Amniotic epithelial cell (primary cell): ENCODE measurements at places on chromosomes 4 and X.

DNA sequence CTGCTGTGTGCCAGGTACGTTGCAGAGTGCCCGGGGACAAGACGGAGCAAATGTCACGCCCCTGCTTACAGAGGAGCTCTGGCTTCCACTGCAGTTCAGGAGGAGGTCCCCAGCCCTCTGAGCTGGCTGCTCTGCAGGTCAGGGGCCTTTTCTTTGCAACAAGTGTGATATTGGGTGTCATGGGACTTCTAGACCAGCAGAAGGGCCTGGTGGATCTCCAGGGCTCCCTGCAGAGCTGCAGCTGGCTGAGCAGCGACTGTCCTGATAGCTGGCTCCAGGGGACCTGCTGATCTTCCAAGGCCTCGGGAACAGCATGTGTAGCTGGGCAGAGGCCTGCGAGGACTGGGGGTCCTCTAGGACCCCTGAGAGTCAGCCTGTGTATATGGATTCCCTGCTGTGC lies 120.4 kb downstream of the SORCS2 start:
- DNase-seq: no peak

DNA sequence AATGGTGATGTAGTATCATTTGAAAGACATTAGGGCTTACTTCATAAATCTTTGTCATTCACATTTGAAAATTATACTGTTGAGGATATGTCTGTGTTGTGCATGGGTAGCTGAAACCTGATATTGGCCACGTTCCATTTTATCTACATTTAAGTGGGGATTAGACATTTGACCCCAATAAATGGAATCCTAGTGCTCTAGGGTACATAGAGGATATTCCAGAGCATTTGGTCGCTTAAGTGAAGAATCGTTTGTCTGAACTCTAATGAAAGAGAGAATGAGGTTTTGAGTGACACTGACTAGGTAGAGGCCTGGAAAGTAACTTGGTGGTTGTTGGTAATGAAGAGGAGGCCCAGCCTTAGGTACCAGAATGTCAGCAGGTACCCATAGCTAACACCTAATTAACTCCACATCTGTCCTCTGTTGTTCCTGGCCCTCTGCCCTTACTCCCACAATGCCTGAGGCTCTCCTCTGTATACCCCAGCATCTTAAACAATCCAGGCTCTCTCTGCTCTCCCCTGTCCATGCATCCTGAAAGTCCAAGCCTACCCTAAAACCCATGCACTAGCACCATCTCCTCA lies 299.5 kb upstream of the KLF3 start:
- no peak for DNase-seq

GRCh38 chr4:102988429-102989020 lies 31.0 kb downstream of the SLC9B1 start:
- no peak for DNase-seq

DNA sequence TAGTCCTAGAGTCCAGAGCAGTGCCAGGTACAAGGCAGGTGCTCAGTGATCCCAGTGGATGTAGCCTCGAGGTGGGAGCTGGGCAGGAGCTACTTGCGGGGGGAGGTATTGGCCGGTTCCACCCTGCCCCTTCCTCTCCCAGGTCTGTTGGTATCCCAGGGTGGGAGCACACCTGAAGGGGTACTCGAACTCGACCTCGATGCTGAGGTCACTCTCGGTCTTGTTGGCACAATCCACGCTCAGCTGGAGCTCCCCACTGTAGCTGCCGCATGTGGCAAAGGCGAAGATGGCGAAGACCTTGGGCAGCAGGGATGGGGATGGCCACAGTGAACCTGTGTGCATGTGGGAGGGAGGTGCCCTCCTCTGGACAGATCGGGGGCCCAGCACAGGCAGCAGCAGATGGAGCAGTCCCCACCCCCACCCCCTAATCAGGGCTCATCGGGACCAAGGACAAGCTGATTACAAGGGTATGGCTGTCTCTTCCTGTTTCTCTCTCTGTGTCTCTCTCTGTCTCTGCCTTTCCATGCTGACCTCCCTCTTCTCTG lies 2.4 kb downstream of the SYP start:
- no peak for DNase-seq

- peak; percentile 95 for DNase-seq
Observed at GRCh38 chr4:118968005-118968404, 79.4 kb downstream of the SYNPO2 start.

- DNase-seq: no peak
Observed at GRCh38 chr4:23887173-23887572, 2.7 kb downstream of the PPARGC1A start.

- peak; percentile 44 for DNase-seq
Observed at GRCh38 chrX:30278365-30278764, 30.8 kb downstream of the NR0B1 start.

- DNase-seq: no peak
Observed at GRCh38 chr4:22237155-22237751, 278.6 kb downstream of the ADGRA3 start.

- no peak for DNase-seq
Observed at GRCh38 chr4:48585401-48585800, 95.3 kb downstream of the ZAR1 start.

DNA sequence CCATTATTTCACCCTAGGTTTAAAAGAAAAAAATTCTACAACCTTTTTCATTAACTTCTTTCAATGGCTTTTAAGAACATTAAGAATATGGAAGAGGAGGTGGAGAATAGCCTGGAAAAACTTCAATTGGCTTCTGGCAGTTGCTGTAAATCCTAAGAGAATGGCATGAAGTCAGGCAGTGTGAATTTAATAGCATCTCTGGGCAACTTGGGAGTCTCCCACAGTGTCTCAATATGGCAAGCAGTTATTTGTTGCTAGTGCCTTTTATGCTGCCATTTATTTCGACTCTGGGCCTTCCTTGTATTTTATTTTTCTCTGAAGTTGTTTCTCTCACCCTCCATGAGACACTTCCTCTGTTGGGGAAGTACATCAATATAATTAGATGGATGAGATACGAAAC lies 322.1 kb downstream of the CBLL2 start:
- DNase-seq: no peak

- no peak for DNase-seq
Observed at GRCh38 chr4:53552711-53553110, 38.6 kb downstream of the LNX1 start.

- no peak for DNase-seq
Observed at GRCh38 chr4:160947653-160948052, 1216.1 kb downstream of the FSTL5 start.

DNA sequence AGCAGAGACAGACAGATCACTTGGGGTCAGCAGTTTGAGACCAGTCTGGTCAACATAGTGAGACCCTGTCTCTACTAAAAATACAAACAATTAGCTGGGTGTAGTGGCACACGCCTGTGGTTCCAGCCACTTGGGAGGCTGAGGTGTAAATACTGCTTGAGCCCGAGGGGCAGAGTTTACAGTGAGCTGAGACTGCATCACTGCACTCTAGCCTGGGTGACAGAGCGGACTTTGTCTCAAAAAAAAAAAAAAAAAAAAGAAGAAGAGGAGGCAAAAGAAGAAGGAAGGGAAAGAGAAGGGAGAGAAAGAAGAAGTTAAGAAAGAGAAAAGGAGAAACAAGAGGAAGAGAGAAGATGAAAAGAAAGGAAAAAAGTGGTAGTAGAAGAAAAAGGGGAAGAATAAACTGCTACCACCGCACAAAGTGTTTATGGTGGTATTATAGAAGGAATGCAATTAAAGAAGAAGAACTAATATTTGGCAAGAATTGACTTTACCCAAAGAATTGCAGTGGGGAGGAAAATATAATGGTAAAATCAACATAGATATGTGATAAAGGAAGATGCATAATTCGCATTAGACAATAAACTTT lies 19.6 kb upstream of the NSUN7 start:
- DNase-seq: no peak

DNA sequence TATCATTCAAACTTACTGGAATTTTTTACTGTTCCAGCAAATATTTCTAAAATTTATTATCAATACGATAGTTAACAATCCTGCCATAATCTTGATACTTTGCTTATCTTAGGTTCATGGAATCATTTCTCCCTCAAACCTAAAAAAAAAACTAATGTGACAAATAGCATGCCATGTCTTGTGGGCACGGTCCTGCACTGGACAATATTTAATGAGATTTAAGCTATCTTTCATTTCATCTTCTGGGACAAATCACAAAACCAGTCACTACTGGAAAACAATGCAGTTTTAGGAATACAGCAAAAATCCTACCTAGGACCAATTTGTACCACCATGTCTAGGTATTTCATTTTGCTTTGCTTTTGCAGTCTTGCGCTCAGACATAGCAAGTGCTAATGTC lies 93.7 kb downstream of the FRYL start:
- no peak for DNase-seq

GRCh38 chr4:14115106-14115505 lies 487.6 kb upstream of the BOD1L1 start:
- DNase-seq: no peak

DNA sequence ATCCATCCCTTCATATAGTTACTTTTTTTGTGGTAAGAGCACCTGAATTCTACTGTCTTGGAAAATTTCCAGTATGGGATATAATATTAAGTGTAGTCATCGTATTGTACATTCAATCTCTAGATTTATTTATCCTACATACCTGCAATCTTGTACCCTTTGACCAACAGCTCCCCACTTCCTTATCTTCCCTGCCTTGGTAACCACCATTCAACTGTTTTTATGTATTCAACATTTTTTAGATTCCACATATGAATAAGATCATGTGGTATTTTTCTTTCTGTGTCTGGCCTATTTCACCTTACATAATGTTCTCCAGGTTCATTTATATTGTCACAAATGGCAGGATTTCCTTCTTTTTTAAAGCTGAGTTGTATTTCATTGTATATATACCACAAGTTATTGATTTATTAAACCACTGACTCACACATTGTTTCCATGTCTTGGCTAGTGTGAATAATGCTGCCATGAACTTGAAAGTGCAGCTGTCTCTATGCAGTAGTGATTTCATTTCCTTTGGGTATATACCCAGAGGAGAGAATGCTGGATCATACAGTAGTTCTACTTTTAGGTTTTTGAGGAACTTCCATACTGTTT lies 572.5 kb downstream of the MAGEB5 start:
- peak; percentile 51 for DNase-seq

GRCh38 chr4:89640620-89641366 lies 196.2 kb downstream of the SNCA start:
- peak; percentile 59 for DNase-seq

DNA sequence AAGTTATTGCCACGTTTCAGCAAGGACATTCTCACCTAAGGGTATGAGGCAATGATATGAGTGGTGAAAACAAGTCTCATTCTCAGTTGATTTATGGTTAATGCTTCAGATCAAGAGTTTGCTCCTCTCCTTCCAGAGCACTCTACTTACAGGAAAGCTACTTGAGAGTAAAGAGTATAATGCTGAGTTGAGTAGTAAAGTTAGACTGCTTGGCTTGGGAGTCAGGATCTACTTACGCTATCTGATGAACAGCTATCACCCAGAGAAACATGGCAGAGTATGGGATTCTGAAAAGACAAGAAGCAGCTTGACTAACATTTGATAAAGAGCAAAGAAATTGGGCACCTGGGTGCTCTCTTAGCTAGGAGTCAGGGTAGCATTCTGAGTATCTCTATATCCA lies 211.8 kb downstream of the GLUD2 start:
- no peak for DNase-seq

GRCh38 chr4:109291707-109292238 lies 10.7 kb downstream of the COL25A1 start:
- DNase-seq: no peak

- no peak for DNase-seq
Observed at GRCh38 chr4:57154191-57154590, 44.0 kb upstream of the IGFBP7 start.

DNA sequence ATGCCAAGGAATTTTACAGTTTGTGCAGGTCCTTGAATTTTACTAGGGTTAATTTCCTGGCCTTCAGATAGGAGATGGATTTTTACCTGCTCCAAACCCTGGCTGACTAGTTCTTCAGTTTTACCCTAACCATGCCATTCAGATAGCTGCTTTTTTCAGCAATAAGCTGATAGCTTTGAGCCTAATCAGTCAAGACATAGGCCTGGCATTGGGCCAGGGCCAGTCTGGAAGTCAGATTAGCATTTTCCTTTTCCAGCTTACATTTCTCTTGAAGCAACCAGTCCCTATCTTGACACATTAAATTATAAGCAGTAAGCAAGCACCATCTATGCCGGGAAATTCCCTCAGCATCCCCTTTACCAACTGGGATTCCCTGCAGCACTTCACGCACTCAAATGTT lies 177.1 kb downstream of the ADGRA3 start:
- no peak for DNase-seq

GRCh38 chr4:42167709-42168108 lies 15.3 kb upstream of the BEND4 start:
- DNase-seq: no peak

DNA sequence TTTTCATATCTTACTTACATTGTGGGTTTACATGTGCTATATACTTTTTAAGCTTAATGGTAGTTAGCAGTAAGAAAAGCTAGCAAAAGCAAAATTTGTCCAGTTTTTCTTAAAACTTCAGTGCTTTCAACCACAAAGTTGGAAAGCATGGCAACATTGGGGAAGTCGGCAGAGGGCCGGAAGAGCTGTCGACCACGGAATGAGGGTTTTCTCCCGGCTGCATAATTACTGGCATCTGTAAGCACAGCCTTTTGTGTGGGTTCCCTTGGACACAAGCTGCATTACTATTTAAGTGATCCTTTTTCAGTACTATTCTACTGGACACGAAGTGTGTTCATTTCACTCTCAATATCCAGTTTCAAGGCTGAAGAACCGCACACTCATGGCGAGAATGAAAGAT lies 560.4 kb downstream of the ANKRD50 start:
- no peak for DNase-seq

DNA sequence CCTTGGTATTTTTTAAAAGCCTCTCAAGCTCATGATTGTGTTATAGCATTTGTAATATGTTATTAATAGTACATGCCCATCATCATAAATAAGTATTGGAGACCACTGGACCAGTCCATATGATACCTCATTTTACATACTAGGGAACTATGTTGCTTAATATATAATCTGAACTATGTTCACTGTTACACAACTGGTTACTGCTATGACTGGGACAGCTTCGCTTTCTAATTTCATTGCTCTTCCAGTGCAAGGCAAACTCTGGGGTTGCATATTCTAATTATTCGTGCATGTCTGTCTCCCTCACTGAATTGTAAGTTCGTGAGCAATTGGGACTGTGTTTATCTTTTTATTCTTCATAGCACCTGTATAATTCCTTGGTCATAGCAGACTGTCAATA lies 330.5 kb downstream of the RAPGEF2 start:
- no peak for DNase-seq

GRCh38 chrX:122850326-122850725 lies 333.8 kb upstream of the GRIA3 start:
- peak; percentile 25 for DNase-seq

DNA sequence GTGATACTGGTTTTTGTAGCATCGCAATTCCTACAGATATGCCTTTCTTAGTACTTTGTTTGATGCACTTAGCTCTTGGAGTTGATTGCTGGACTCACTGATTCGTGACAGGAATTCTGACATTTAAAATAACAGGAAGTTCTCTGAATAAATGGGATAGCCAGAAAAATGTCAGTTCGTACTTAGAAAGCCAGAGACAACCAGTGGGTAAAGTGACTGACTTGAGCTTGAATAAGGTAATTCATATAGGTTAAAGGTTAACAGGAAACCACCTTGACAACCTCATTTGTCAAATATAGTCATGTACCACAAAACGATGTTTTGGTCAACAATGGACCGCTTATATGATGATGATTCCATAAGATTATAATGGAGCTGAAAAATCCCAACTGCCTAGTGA lies 181.4 kb downstream of the RPA4 start:
- no peak for DNase-seq
